Retinal pigment epithelial cell (primary cell): ENCODE measurements at places on chromosomes 12 and 14.
A peak's percentile ranks its signal among the peaks of the same experiment; 100 is the strongest.

GRCh38 chr12:92394895-92395294 lies 249.2 kb upstream of the BTG1 start:
- DNase-seq = no peak

DNA sequence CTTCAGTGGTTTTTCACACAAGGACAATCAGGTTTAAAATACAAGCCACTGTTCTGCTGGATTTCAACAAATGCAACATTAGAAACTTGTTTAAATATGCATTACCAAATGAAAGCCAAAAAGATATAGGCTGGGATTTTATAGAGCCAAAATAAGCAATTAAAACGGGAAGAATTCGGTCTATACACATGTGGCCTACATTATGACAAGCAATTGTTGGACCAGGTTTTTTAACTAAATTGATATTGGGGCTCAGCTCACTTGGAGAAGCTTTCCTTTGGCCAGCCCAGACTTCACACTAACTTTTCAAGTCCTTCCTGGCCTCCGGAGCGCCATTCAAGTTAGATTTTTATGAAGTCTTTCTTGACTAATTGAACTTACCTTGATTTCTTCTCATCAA lies 16.9 kb upstream of the PDE3A start:
- no peak for DNase-seq

GRCh38 chr12:59936534-59936933 lies 340.7 kb downstream of the SLC16A7 start:
- no peak for DNase-seq

GRCh38 chr14:70893062-70893845 lies 14.0 kb upstream of the PCNX1 start:
- no peak for DNase-seq

DNA sequence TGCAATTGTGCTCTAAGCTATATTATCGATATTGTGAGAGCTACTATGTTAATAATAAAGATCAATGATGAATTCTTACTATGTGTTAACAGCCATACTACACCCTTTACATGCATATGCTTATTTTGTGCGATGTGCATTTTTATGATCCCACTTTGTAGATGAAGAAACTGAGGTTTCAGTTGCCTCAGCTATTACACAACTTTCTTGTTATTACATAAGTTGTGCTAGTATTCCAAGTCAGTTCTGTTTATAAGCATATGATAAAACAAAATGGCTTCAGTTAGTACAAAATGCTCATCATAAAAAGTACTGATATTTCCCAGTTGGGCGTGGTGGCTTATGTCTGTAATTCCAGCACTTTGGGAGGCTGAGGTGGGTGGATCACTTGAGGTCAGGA lies 471.5 kb upstream of the DCN start:
- DNase-seq = no peak

DNA sequence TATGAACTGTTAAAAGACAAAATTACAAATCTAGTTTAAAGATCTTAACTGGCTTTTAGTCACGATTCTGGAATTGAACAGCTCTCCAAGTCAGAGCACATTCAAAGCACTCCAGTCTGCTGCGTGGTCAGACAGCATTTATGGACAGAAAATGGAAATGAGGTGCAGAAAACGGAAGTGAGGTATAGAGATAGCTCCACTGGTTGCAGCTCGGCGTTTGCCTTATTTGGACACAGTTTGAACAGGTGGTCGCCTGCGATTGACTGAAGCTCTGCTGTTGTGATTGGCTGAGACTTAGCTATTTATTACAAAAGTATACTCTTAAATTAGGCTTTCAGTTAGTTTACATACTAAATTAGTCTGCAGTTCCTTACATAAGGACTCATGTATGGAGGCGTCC lies 28.3 kb downstream of the TRIM9 start:
- DNase-seq = no peak

GRCh38 chr12:122203301-122204166 lies at the start of gene B3GNT4:
Gene B3GNT4, plus strand, starts transcription at chr12:122203709. Its CDS starts 910 bp downstream, at chr12:122204619.
- DNase-seq = no peak

GRCh38 chr12:55829967-55830600 lies 697 bp upstream of the DNAJC14 start:
- DNase-seq = no peak

GRCh38 chr14:58898655-58899316 lies 261.0 kb downstream of the DACT1 start:
- DNase-seq = peak; percentile 47

- no peak for DNase-seq
Measured at GRCh38 chr12:12784911-12785814, at the start of gene APOLD1. Gene APOLD1, plus strand, starts transcription at chr12:12785659. Its CDS starts 33 bp downstream, at chr12:12785692.

GRCh38 chr12:100445081-100445481 lies 28.6 kb upstream of the NR1H4 start:
- DNase-seq = no peak
